Cortex of kidney (tissue), 1 donor: ENCODE measurements at places on chromosomes 2 and 18.

DNA sequence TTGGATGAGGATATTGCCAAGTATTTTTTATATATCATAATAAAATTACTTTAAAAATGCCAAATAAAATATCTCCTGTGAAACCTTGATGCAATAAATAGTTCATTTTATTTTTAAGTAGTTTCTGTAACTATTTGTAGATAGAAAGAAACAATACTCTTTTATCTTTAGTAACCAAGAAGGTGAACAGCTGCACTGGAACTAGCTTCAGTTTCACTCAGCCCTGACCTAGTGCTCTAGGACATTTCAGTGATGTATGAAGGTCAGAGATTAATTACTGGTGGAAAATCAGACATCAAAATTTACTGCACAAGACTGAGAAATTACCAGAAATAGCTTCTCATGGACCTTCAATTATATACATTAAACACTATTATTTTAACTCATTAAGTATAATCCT is 1305.0 kb downstream of the CNTNAP5 start:
- DNase-seq, result no peak

GRCh38 chr2:175136334-175137215 is 31.4 kb downstream of the ATF2 start:
- DNase-seq, result no peak

DNA sequence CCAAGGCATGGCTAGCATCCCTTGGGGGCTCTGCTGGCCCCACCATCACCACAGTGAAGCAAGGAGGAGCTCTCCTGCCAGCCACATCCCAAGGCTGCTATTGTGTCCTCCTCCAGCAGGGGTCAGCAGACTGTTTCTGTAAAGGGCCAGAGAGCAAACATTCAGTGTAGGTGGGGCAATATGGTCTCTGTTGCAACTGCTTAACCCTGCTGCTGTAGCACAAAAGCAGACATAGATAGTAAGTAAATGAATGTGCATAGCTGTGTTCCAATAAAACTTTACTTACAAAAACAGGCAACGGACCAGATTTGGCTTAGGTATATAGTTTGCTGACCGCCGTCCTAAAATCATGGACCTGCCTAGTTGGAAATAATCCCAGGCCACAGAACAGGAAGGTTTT is 36.4 kb upstream of the ZBTB7C start:
- no peak for DNase-seq

DNA sequence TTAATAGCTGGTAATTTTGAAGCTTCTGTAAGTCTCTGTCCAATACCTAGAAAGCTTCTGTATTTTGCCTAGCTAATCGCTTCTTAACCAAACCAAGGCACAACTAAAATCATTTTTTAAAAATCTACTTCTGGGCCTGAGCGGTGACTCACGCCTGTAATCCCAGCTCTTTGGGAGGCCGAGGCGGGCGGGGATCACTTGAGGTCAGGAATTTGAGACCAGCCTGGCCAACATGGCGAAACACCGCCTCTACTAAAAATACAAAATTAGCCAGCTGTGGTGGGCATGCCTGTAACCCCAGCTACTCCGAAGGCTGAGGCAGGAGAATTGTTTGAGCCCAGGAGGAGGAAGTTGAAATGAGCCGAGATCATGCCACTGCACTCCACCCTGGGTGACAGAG is 148.6 kb upstream of the FIGN start:
- DNase-seq, result no peak

DNA sequence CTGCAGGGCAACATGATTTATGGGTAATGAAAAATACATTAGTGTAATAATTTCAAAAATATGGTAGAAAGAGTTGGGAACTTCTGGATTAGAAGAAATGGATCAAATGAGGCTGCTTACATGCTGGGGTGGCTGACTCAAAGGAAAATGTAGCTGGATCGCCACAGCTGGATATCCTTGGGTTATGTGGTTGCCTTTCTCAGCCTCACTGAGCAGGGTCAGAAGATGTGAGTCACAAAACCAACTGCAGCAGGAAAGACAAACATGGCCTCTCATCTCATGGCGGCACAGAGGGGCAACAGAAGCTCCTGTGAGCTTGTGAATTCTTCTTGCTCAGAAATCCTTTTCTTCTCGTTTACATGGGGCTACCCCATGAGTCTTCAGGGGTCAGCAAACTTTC is 317.1 kb upstream of the SPRED2 start:
- DNase-seq, result no peak

DNA sequence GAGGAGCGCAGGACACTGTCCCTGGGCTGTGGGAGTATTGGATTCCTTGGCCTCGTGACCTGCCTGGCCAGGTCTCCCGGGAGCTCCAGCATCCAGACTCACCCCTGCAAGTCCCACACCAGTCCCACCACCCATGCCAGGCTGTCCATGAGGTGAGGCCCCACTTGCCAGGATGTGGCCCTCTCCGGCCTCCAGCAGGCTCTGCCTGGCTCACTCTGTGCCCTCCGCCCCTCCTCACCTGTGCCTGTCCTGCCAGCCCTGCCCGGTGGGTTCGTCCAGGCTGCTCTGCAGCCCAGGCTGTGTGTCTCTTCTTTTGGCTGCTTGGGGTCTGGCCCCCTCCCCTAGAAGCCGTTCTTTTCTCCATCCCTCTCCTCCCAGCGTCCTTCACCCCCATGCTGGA is 436.8 kb upstream of the MYT1L start:
- no peak for DNase-seq

DNA sequence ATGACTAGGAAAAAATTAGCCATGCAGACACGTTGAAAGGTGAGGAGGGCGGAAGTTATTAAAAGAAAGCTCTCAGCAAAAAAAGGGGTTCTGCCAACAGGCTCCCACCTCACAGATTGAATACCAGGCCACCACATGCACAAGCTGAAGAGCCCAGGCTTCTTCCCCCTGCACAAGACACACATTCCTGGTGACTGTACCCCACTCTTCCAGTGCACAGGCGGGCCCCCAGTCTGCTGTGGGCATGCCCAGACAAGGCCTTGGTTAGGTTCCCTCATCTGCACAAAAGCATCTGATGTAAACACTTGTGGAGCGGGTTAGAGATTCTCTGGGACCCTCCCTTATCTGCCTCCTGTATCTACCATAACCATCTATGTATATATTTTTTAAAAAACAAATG is 81.7 kb downstream of the AGPS start:
- no peak for DNase-seq

DNA sequence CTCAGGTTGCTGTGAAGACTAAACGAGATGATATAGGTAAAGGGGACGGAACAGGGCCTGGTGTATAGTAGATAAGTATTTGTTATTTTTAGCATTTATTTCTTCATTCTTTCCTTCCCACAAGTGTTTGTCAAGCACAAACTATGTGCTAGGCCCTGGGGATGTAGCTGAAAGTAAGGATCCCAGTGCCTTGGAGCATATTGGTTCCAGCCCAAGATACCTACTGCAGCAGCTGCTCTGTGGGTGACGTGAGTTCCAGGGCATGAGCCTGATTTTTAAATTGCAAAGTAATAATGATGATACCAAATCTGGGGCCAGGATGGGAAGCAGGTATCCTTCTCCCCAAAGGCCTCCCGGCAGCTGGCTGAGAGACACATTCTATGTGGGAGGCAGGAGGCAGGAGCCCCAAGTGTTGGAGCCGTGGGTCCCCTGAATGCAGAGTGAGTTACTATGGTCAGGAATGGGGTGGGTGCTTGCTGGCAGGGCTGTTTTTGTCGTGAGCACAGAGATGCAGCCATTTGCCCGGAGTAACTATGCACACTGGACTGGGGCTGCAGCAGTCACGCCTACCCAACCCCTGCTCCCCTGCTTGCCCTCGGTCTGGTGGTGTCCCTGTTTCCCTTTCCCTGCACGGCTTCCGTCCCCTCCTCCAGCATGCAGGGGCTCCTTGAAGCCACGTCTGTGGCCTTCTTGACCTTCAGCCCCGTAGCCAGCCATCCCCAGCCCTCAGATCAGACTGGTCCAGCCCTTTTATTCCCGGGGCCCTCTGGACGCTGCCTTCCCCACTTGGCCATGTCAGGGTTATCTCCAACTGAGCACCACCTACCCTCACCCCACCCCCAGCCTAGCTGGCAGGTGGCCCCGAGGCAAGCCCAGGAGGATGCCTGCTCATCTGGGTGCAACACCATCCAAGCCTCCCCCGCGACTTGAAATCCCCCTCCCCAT is 52.4 kb downstream of the INHBB start:
- DNase-seq, result no peak

- no peak for DNase-seq
Observed at GRCh38 chr2:8653485-8653884, 28.4 kb upstream of the ID2 start.

DNA sequence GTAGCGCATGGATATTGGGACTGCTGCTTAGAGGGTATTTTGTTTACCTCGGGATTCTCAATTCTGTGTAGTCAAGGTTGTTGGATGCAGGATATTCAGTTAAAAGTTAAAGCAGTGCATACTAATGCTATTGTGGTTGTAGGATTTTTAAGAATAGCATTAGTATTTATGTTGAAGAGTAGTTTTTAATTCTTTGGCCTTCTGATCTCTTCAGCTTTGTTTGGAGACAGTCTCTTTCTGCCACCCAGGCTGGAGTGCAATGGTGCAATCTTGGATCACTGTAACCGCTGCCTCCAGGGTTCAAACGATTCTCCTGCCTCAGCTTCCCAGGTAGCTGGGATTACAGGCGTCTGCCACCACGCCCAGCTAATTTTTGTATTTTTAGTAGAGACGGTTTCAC is 1.5 kb downstream of the RHBDD1 start:
- DNase-seq, result no peak

DNA sequence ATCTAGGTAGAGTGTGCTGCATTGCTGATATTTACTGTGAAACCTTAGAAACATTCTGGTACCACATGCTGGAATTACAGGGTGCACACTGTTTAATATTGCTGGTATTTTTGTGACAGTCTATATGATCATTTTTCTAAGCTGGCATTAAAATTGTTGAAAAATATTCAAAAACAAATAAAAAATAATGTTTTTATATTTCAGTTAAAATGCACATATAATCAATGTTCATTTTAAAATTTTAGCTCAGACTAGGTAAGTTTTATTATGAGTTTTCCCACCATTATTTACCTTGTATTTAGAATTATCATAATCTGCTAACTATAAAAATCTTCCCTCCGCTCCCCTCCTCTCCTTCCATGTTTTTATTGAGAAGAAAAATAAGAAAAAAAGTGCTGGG is 283.9 kb upstream of the EPC2 start:
- no peak for DNase-seq
